ENCODE measurements at places on chromosomes 7 and 10.

GRCh38 chr10:131944976-131945695 lies 36.6 kb downstream of the BNIP3 start:
- DNase-seq = no peak

GRCh38 chr10:24718031-24718855 lies 5.4 kb downstream of the ARHGAP21 start:
- DNase-seq = no peak

DNA sequence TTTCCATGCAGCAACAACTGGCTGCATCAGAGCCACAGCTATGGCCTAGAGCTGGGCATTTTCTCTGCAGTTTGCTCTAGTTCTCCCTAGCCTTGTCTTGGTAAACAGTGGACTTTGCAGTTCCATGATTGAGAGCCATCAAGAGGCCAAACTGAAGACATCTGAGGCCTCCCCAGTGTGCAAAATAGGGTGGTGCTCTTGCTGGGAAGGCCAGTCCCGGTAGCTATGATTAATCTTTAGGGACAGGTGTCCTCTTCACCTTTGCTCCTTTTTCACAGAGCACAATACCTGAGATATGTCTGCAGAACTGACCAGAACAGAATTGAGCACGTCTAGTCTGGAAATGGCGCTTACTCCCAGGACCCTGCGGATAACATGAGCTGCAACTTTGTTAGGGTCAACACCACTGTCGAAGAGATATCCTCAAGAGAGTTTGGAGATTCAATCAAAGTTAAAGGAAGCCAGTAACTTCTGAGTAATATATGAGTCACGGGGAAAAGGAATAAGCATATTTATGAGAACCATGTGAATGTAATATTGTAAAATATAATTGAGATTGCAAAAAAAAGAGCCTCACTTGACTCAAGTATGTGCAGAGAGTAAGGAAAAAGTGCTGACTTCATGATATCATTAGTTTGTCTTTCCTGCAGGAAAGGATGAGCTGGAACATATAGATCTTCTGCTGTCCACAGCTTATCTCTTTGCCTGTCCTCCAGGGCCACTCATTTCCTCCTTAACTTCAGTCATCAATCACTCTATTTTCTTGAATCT lies 76.7 kb downstream of the ANK3 start:
- peak; percentile 38 for DNase-seq

DNA sequence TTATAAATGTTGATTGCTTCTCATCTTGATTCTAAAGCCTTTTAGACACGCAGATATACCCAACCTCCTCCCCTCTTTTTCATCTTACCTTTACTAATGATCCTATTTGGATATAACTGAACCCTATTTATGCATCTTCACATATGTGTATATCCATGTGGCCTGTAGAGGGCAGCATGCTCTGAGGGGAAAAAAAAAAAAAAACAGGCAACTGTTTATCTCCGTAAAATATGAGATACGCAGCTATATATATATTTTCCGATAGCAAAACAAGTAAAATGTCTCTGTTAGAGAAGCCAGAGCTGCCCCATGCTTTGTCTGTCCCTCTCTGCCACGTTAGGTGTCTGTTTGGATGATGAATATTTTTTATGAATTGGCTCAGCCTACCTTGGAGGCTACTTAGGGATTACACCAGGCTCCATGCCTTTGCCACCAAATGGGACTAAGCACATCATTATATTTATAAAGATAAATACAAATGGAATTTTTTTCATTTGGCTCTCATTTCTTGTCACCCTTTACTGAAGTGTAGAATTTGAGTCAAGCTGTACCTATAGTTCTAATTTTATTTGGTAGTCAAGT lies 174.8 kb upstream of the FZD1 start:
- DNase-seq = no peak

- no peak for DNase-seq
These were observed 227.7 kb downstream of the TMEM178B start for GRCh38 chr7:141301544-141301943.

- no peak for DNase-seq
These were observed 39.6 kb upstream of the CNPY1 start for GRCh38 chr7:155585951-155586350.

- no peak for DNase-seq
These were observed 31.2 kb downstream of the GRIFIN start for GRCh38 chr7:2445047-2445446.
